ENCODE measurements at places on chromosomes 1 and 21.

- no peak for DNase-seq
Measured at GRCh38 chr1:230212405-230212936, 145.4 kb downstream of the GALNT2 start.

GRCh38 chr1:14713077-14713476, 114.6 kb downstream of the KAZN start:
- no peak for DNase-seq

DNA sequence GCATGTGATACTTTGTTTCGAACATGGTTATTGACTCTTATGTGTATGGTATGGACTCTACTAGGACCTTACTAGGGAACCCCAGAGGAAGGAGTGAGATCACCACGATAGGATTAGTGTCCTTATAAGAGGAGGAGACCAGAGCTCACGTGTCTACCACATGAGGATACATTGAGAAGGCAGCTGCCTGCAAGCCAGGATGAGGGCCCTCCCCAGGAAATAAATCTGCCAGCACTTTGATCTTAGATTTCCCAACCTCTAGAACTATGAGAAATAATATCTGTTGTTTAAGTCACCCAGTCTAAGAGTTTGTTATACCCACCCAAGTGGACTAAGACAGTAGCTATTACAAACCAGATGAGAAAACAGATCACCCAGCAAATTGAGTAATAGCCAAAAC, 559.3 kb upstream of the USP24 start:
- no peak for DNase-seq

- DNase-seq: no peak
Measured at GRCh38 chr1:3491291-3492246, 37.1 kb downstream of the ARHGEF16 start.

GRCh38 chr1:205484985-205485967, 19.2 kb upstream of the CDK18 start:
- peak; percentile 24 for DNase-seq

GRCh38 chr1:89608319-89608983, 24.5 kb upstream of the LRRC8C start:
- DNase-seq: peak; percentile 32

- no peak for DNase-seq
Measured at GRCh38 chr1:232269988-232270387, 359.9 kb downstream of the SIPA1L2 start.

DNA sequence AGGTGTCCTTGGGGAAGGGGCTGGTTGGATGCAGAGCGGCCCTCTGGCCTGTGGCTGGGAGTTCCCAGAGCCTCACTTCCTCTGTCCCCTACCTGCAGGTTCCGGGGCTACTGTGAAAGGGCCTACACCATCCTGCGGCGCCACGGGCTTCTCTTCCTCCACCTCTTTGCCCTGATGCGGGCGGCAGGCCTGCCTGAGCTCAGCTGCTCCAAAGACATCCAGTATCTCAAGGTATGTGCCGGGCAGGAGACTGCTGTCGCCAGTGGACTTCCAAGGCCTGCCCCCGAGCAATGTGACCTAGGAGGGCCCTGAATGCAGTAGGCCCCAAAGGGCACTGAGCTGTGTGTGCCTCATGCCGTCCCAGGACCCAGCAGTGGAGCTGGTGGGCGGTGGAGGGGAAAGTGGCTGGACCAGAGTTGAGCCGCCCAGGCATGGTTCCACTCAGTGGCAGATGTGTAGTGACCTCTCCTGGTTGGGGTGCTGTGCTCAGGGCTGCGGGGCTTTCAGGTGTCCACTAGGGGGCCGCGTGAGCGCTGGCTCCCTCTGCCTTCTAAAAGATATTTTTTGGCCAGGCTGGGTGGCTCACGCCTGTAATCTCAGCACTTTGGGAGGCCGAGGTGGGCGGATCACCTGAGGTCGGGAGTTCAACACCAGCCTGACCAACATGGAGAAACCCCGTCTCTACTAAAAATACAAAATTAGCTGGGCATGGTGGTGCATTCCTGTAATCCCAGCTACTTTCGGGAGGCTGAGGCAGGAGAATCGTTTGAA, 73.4 kb downstream of the PIK3CD start:
- DNase-seq: no peak

- no peak for DNase-seq
Measured at GRCh38 chr1:198649968-198650338, 11.1 kb downstream of the PTPRC start.

DNA sequence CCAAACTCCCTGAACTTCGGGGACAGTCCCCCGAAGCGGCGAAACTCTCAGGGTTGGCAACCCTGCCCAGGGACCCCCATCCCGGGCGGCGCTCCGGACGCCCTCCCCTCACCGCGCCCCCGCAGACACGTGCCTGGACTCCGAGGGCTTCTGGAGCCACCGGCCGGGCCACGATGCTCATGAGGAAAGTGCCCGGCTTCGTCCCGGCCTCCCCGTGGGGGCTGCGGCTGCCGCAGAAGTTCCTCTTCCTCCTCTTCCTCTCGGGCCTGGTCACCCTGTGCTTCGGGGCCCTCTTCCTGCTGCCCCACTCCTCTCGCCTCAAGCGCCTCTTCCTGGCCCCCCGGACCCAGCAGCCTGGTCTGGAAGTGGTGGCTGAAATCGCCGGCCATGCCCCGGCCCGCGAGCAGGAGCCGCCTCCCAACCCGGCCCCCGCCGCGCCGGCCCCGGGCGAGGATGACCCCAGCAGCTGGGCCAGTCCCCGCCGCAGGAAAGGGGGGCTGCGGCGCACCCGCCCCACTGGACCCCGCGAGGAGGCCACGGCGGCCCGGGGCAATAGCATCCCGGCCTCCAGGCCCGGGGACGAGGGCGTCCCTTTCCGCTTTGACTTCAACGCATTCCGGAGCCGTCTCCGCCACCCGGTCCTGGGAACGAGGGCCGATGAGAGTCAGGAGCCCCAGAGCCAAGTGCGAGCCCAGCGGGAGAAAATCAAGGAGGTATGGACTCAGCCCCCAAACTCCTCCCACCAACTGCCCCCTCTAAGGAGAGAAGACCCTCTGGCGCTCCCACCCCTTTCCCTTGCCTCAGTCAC, 1.2 kb downstream of the MAN1C1 start:
- no peak for DNase-seq

GRCh38 chr21:34129039-34129891, 55.9 kb downstream of the MRPS6 start:
- peak; percentile 87 for DNase-seq

DNA sequence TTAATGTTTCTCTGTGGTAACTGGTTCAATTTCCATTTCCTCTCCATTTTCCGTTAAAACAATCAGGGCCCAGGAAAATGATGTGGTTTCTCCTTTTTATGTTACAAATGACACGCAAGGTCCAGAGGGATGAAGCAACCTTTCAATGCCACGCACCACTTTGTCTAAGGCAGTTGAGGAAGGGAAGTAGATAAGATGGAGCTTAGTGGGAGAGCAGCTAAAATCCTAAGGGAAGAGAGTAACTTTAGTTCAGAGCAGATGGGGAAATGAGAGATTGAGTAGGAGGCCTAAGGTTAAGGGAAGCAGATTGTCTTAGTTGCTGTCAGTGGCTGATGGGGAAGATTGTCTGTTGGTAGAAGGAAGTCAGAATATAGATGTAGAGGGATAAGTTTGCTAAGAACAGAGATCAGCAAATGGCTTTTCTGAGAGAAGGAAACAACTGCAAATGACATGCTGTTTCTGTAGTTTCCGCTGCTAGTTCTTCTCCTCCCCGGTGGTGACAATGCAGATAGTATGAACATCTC, 660 bp downstream of the CD1C start:
- no peak for DNase-seq

- DNase-seq: peak; percentile 8
Measured at GRCh38 chr1:80656641-80657040, 1144.1 kb upstream of the ADGRL2 start.

DNA sequence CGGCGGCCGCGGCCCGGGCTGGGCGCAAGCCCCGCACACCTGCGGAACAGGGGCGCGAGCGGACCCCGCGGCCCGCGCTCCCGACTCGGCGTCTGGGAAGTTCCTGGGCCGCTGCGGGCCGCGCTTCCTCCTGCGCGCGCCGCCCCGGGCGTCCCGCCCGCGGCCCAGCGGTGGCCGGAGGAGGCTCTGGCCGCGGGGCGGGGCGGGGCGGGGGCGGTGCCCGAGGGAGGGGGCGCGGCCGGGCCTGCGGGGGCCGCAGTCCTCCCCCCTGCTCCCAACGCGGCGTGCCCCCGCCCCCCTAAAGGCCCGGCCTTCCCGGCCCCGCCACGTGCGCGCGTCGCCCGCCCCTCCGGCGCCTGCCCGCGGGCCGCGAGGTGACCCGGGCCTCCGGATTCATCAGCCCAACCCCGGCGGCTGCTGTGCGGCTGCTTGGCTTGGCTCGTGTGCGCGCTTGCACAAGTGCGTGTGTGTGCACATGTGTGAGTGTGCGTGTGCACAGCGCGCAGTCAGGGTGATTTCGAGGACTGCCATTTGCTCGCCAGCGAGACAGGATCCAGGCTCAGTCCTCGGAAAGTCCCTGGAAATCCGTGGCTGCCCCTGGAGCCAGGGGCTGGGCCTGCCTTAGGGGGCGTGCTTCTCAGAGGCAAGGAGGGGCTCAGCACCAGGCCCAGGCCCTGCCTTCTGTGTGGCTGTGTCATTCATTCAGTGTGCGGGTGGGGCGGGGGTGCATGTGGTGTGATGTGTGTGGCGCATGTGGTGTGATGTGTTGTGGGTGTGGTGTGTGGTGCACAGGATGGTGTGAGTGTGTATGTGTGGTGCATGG, at the start of gene C2CD2:
TSS of gene C2CD2 (minus strand) at position 188 of the 823 bp plus-strand sequence. CDS start 370 bp downstream, outside the sequence.
- peak; percentile 58 for DNase-seq

DNA sequence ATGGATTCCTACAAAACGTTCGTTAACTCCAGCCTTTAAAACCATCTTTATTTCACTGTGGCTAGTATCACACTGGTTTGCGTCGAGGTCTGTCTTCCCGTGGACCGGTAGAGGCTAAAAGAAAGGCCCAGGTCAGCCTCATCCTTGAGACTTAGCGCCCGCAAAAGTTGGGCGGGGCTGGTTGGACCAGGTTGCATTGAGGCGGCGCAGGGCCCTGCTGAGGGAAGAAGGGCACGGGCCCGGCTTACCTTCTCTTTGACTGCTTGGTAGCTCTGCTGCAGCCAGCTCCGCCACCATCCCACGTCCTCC, 455 bp downstream of the BSDC1 start:
- DNase-seq: no peak

DNA sequence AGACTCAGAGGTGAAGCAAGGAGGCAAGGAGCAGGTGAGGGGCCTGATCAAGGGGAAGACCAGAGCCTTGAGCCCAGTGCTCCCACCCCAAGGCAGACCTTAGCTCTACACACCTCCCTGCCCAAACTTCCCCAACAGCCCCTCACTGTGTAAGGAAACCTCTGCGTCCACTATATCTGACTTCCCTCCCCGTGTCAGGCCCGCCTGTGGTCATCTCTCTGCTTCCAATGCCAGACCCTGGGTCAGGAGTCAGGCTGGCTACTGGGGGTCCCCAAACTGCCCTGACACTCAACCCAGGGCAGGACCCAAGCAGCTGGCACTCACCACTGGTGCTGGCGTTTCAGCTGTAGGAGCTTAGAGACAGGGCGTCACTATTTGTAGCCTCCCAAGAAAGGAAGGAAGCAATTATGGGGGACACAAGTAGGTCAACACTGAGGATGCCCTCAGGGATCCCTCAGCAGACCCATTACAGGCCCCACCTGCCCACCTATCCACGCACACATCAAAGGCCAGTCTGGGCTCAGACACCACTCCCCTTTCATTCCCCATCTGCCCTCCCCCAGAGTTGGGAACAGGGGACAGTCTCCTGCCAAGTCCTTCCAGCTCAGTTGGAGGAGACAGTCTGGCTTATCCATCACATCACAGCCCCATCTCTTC, 811 bp upstream of the S100A3 start:
- DNase-seq: no peak

DNA sequence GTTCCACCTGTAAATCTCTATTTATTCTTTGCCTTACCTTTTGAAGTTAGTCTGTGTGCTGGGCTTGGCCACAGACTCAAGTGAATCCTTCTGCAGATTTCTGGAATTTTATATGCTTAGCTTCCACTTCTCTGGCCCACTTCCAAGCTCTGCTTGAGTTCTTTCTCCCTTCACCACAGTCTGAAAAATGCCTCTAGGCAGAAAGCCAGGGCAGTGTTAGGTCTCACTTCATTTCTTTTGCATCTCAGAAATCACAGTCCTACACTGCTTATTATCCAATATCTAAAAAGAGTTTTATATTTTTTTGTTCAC, 48.9 kb downstream of the INKA2 start:
- DNase-seq: peak; percentile 91

- DNase-seq: no peak
Measured at GRCh38 chr1:228059634-228060457, 22.7 kb upstream of the ARF1 start.

- DNase-seq: peak; percentile 74
Measured at GRCh38 chr1:77220687-77221463, 1.6 kb upstream of the PIGK start.

DNA sequence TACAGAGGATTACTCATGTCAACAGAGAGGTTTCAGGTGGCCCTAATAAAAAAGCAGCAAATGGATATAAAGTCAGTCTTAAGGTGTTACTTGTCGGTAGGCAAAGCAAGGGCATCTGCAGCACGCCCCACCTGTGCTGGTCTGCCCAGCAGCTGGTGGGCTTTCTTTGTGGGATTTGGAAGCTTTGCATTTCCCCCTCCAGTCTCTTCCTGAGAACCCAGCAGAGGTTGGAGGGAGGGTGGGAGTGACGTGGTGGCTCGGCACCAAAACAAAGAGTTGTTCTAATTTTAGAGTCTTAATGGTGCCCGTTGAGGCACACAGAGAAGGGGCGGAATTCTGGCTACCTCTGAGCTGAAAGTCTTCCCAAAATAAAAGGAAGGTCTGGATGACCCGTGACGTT, 4.8 kb upstream of the PCBP3 start:
- DNase-seq: no peak

GRCh38 chr1:86205741-86206140, 49.2 kb upstream of the COL24A1 start:
- DNase-seq: peak; percentile 70

DNA sequence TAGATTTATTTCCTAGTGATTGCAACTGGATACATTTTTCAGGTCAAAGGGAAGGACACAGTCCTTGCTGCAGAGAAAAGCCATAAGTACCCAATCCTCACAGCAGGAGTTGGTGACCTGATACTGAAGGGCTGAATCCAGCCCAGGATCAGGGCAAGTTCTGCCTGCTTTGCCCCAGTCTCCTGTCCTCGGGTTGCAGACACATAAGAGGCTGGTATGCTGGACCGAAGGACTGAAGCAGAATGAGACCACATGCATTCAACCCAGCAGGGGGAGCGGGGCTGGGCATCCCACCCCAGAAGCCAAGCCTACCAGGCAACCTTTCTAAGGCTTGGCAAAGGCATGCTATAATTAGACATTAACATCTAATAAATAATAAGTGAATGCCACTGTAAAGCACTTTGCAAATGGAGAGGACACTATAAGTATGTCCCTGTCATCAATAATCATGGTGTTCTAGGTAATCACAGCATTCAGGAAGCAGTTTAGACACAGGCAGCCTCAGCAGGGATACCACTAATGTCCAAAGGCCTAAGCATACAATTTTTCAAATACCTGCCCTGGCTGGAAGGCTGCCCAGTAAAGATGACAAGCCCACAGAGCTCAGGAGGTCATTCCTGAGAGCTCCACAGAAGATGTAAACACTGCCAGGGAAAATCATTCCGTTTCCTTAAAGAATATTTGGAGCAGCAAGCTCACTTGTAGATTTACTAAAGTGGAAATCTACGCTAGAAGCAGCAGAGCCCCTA, 47.6 kb downstream of the KRTAP19-8 start:
- DNase-seq: no peak

All from astrocyte (in vitro differentiated cells and primary cell).